ENCODE measurements at places on chromosomes 13 and 19. TPM values are rescaled to one million over a fixed set of nuclear protein-coding genes. Genes with fewer than 3 reads are reported as not detected.
A peak's percentile ranks its signal among the peaks of the same experiment; 100 is the strongest.

GRCh38 chr13:111547726-111548273 lies 227.4 kb downstream of the TEX29 start:
- no peaks in the 10 kb centered on the region for H3K27me3 ChIP-seq
- H3K4me3 ChIP-seq = no peak overlapping the region
- no peaks in the 10 kb centered on the region for H3K36me3 ChIP-seq
- no peak for DNase-seq
- H3K27ac ChIP-seq = no peak overlapping the region

The PSG1 gene
- total RNA-seq = not detected

The BEST2 gene
- total RNA-seq = not detected

GRCh38 chr13:99370481-99371275 lies 63.5 kb upstream of the GPR183 start:
- H3K4me3 ChIP-seq = no peak overlapping the region
- DNase-seq = peak; percentile 22
- no peaks in the 10 kb centered on the region for H3K27me3 ChIP-seq
- H3K27ac ChIP-seq = peak overlapping the region; percentile 33

DNA sequence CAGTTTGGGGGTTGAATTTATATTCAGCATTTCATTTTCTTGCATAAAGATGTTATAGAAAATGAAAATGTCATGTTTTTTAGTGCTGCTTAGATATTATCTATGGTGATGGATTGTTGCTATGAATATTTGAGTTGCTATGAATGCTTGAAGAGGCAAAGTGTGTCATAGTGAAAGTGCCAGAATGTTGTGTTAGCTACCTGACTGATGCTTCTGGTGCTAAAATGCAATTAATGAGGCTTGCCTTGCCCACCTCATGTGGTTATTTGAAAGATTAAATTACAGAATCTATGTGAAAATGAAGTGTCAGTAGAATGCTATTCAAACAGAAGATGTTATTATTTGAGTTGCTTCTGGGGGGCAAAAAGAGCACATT lies 62.7 kb upstream of the MYCBP2 start:
- peaks cover 1% of the 10 kb centered on the region for H3K27me3 ChIP-seq
- H3K4me3 ChIP-seq = no peak overlapping the region
- no peak overlapping the region for H3K27ac ChIP-seq
- no peak for DNase-seq
- H3K36me3 ChIP-seq = no peaks in the 10 kb centered on the region

The KLK8 gene
- not detected for total RNA-seq

- peaks cover 11% of the 10 kb centered on the region for H3K27me3 ChIP-seq
- no peak overlapping the region for H3K27ac ChIP-seq
- H3K36me3 ChIP-seq = no peaks in the 10 kb centered on the region
- no peaks in the 10 kb centered on the region for H3K4me1 ChIP-seq
- H3K4me3 ChIP-seq = no peak overlapping the region
- no peak for DNase-seq
Measured at GRCh38 chr13:39417643-39418042, 185.3 kb downstream of the LHFPL6 start.

- peaks cover 9% of the 10 kb centered on the region for H3K27me3 ChIP-seq
- no peaks in the 10 kb centered on the region for H3K36me3 ChIP-seq
- no peak overlapping the region for H3K27ac ChIP-seq
Measured at GRCh38 chr13:40047322-40047771, 391.9 kb downstream of the COG6 start.

- H3K27me3 ChIP-seq = no peaks in the 10 kb centered on the region
- DNase-seq = no peak
- no peak overlapping the region for H3K27ac ChIP-seq
- peaks cover 1% of the 10 kb centered on the region for H3K36me3 ChIP-seq
- H3K4me1 ChIP-seq = peaks cover 5% of the 10 kb centered on the region
Measured at GRCh38 chr13:28339419-28339818, 155.5 kb downstream of the FLT1 start.

DNA sequence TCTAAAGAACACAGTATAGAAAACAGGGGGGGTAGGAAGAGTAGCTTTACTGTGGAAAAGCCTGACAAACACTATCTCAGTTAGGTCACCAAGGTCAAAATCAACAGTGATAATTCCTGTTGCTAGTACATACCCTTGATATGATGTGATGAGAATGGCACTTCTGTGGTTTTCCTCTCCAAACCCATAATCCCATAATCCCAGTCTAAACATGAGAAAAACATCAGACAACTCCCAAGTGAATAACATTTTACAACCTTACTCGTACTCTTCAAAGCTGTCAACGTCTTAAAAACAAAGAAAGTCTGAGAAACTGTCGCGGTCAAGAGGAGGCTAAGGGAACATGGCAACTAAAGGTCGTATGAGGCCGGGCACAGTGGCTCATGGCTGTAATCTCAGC lies 137.6 kb downstream of the FOXO1 start:
- peaks cover 10% of the 10 kb centered on the region for H3K36me3 ChIP-seq
- peaks cover 22% of the 10 kb centered on the region for H3K4me1 ChIP-seq
- H3K27me3 ChIP-seq = no peaks in the 10 kb centered on the region
- no peak for DNase-seq

The SCN1B gene
- 1.1 TPM for total RNA-seq

The FFAR1 gene
- 0.12 TPM for total RNA-seq

DNA sequence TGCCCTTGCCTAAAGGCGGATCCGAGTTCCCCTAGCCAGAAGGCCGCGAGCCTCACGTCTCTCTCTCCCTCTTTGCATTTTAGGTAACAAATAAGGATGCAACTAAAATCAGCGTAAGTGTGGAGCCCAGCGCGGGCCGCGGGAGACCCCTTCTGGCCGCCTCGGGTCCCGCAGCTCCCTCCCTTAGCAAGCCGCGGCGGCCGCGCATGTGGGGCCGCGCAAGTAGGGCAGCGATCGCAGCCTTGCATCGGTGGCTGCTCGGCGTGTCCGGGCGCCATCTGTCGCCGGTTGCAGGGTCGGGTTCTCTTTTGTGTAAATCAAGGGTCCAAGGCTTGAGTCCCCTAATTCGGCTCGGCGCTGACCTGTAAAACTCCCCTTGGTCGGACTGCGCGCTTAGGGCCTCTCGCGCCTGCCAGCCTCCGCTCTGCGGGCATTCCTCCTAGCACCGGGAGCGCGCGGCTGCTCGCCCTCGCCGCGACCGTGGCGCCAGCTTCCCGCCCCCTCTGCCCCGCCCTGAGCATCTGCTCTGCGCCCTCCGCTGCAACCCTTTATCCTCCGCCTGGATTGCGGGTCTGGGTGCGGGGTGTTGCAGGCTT lies 2.7 kb downstream of the VSTM2B start:
- H3K4me3 ChIP-seq = peak overlapping the region; percentile 29
- H3K27ac ChIP-seq = no peak overlapping the region
- H3K36me3 ChIP-seq = peaks cover 3% of the 10 kb centered on the region

DNA sequence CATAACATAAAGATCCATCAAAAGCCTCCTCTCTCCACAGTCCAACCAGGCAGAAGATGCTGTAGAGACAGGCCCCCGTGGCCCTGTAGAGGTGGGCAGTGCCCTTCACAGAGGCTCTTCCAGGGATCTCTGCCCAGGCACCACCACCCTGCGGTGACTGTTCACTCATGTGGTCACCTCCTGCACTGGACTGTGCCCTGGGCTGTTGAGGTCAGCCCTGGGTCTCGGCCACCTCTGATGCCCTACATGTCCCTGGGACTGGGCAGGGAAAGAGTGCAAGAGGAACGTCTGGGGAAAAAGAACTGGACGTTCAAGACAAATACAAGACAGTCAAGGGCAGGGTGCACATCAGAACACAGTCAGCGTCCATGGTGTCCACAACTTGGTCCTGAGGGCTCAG lies 22.3 kb downstream of the PEPD start:
- H3K36me3 ChIP-seq = no peaks in the 10 kb centered on the region
- H3K27me3 ChIP-seq = no peaks in the 10 kb centered on the region
- H3K4me1 ChIP-seq = no peaks in the 10 kb centered on the region
- no peak for DNase-seq

The CEACAM7 gene
- not detected for total RNA-seq

All from activated CD4-positive, alpha-beta memory T cell treated with anti-CD3 and anti-CD28 coated beads for 36 hours (primary cell).